ENCODE measurements at places on chromosomes 2 and 18.

DNA sequence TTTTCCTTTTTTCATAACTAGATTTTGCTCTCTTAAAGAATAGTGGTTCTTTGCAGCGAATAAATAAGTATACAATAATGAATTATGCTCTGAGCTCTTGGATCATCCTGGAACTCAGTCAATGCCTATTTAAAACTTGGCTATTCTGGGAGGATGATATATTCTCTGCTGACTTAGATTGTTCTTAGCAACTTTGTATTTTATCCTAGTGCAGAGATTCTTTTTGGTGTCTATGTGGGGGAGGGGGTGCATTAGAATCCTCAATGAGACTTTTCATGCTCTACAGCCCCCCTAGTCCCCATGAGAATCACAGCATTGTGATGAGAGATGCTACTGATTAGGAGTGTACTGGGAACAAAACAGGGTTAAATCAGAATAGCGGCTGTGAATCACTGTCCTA lies 8.8 kb upstream of the FAM98A start:
- DNase-seq: no peak

GRCh38 chr2:45352506-45352905 lies 258.6 kb downstream of the SRBD1 start:
- no peak for DNase-seq

DNA sequence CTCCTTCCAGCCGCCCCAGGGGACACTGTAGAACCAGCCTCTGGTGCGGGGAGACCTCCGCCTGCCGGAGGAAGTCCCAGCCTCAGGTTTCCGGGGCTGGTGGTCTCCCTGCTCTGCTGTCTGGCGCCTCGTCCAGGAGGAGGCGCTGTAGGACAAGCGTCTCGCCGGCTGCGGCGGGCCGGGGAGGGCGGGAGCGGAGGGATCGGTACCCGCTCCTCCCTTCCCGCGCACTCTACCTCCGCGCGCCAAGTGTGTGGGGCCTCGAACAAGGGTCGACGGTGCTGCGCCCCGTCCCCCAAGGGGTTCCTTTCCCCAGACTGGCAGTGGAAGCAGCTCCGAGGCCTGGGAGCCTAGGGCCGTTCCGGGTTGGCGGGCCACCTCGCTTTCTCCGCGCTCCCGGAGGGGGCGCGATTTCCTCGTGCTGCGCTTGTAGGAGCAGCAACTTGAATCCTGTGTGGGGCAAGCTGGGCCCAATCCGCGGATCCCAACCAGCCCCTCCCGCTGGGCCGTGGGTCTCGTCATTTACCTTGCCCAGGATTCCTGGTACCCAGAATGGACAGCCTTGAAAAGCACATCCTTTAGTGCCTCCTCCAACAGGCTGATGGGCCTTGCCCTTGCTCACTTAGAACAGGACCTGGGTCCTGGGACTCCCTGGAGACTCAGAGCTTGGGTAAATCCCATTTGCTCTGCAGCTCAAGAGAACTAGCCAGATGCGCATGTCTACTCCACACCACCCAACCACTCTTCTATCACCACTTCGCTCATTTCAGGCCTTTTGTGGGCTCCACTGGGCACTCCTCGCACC lies 10.6 kb upstream of the HOXD4 start:
- DNase-seq: peak; percentile 32

- DNase-seq: no peak
Measured at GRCh38 chr2:72947952-72948830, 30.9 kb downstream of the EMX1 start.

DNA sequence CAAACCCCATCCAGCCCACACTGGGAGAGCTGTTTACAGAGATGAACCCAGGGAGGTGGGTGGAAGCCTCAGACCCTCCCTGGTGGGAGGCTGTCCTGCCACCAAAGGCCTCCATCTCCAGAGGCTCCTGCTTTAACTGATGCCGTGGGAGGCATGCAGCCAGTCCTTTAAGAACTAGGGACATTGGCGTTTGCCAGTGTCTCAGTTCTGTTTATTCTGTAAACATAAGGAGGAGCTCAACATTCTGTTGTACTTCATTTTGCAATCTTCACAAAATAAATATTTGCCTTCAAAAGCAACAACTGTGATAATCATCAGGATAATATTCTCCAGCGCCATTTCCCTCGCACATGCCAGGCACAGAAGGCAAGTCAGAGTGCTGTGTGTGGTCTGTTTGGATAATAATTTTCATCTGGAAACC lies 6.8 kb downstream of the EDAR start:
- no peak for DNase-seq

GRCh38 chr2:216474925-216475670 lies 23.5 kb upstream of the RPL37A start:
- DNase-seq: no peak

DNA sequence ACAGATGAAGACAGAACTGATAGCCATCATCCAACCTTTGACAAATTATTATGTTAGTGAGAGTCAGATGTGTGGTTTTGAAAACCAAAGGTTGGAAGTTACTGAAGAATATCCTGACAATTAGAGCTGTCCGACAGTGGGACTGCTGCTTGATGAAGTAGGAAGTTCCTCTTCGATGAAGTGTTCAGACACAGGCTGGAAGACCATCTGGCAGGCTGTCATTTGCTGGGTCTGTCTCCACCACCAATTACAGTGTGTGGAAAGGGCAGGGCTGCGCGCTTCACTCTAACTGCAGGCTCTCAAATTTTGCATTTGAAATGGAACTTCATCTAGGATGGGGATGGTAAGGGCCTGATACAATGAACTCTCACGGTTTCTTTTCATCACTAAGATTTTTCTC lies 313.8 kb downstream of the PIK3C3 start:
- no peak for DNase-seq

DNA sequence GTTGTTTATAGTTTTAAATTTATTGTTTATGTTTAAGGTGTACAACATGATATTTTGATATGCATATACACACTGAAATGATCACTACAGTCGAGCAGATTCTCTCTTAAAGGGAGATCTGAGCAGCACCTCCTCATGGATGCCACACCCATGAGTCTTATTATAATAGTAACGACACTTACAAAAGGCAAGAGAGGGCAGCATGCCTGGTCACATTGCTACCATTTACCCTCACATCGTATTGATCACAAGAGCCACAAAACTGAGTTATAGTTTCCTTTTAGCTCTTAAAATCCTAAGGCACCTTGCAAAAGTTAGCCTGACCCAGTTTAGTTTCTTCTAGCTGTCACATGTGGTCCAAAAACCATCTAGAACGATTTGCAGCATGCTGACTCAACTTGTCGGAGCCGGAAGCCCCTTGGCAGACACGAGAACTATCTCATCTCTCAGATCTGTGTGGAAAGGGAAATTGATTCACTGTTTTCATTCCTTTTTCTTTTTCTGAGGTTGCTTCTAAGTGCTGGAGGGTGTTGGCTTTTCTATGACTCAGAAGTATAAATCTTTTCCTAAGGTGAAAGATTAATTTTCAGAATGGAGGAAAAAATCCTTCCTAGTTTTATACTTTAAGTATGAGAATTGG lies 85.3 kb downstream of the CDC42EP3 start:
- peak; percentile 26 for DNase-seq

- DNase-seq: no peak
Measured at GRCh38 chr2:233991196-233991595, 59.3 kb upstream of the SPP2 start.

- DNase-seq: no peak
Measured at GRCh38 chr2:217102956-217103355, 243.1 kb upstream of the TNP1 start.

DNA sequence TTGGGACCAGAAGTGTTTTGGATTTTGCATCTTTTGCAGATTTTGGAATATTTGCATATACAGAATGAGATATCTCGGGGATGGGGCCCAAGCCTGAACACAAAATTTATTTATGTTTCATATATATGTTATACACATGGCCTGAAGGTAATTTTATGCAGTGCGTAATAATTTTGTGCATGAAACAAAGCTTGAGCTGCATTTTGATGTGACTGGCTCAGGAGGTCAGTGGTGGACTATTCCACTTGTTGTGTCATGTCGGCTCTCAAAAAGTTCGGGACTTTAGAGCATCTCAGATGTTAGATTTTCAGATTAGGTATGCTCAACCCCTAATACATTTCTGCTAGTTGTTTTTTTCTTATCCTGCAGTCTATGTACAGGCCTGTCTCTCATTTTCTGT lies 145.4 kb downstream of the FAM210A start:
- DNase-seq: no peak

DNA sequence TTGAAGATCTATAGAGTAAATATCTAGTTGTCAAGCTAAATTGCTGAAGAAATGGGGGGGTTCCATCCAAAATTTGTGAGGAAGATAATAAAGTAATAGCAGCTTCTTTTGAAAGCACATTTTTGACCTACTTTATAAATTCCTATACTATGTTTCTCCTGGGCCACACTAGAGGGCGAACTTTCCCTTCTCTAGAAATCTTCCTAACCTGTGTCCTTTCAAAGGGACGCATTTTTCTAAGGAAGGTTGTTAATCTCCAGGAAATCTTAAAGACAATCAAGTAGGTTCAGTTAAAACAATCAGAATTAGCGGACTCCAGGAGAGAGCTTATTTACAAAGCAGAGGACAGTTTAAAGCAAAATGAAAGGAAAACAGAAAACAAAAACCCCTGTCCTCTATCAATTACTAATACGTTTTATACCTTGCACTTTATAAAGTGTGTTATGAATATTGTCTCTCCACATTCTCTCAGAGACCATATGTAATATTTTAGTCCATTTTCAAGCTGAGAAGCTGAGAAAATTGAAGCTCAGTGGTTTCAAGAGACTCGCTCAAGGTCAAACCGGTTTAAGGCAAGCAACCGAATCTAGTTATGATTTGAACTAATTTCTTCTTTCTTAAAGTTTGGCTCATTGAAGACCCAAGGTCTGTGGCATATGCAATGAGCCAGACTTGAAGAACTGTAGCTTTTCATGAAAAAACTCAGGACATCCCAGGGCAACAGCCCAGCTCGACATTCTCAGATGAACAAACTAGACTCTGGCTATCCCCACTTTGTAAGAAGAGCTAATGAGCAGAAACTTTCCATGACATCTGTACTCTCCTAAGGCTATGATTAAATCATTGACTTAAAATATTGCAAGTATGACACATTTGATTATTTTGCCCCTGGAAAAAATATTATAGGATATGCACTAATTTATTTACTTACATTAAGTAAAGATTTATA lies 273.6 kb downstream of the PAX3 start:
- no peak for DNase-seq

- no peak for DNase-seq
Measured at GRCh38 chr2:29583548-29584156, 337.7 kb downstream of the ALK start.

GRCh38 chr2:231927566-231927890 lies 1.3 kb upstream of the NPPC start:
- DNase-seq: no peak

DNA sequence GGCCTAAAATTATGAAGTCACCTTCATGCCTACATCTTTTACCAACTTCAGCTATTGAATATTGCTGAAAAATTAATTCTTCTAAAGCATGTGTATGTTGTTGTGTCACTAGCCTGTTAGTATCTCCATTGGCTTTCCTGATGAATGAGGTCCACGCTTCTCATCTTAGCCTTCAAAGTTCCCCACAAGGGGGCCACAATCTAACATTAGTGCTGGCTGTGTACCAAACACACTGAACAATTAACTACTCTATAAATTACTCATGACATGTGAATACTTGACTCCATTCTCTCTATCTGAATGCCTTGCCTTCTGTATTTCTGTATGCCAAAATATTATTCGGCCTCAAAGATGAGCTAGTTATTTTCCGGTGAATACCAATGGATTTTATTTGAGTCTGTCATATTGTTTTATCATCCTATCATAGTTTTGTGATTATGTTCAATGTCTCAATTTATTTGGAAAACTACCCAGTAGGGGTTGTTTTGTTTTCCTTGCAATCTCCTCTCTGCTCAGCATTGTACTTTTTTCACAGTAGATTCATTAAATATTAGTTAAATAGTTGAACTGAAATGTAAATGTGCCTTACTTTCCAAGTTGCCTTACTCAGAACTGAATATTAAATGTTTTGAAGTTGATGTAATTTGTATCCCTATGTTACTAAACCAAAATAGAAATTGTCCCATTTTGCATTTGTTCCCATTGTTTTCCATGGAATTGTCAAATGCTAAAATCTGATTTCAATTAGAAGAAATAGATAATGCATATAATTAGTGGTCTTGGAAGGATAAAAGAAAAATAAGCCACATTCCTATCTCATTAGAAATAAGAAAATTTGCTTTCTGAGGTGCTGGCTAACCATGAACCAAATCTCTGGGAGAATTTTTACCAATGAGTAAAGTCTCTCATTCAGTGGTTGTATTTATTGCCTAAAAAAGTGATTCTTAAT lies 208.4 kb upstream of the COL3A1 start:
- no peak for DNase-seq

DNA sequence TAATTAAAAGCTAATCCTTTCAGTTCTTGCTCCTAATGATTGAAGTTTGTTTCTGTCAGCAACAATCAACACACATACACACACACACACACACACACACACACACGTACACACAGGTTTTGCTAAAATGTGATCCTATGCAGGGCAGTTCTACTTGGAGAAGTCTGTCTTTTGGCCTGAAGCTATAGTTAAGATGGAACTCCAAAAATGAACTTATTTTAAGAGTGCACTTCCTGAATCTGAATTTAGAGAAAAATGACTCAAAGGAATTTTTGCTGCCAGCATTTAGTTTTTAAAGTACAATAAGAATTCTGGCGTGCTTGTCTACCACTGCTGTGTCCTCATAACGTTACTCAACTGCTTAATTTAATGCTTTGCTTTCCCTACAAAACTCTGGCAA lies 6.6 kb downstream of the GALNT5 start:
- DNase-seq: no peak

GRCh38 chr2:187939180-187939579 lies 352.5 kb upstream of the GULP1 start:
- no peak for DNase-seq

- DNase-seq: peak; percentile 60
Measured at GRCh38 chr2:171434013-171434989, at the start of gene DCAF17. TSS of gene DCAF17 (plus strand) at chr2:171434226. CDS start at chr2:171434578, 352 bp downstream.

DNA sequence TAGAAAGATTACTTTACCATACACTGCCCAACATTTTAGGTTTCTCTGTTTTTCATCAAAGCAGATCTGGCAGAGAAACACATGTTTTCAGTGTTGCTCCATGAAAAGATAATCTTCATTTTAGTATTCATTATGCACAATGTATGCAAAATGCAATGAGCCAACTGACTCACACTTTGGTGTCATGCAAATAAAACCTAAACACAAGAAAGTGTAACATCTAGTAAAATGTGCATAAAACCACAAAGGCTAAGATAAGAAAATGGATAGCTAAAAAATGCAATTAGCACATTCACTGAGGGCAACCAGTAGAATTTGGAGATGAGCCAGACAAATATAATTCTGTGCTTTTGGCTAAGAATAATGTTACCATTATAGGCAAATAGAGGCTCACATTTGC lies 203.5 kb upstream of the UBE2E3 start:
- no peak for DNase-seq

GRCh38 chr2:120860579-120860922 lies 124.9 kb downstream of the GLI2 start:
- DNase-seq: no peak

- no peak for DNase-seq
Measured at GRCh38 chr2:67313536-67313935, 83.6 kb upstream of the ETAA1 start.
